CD8-positive, alpha-beta T cell (primary cell): ENCODE measurements at places on chromosomes 12 and 14.

- no peak for DNase-seq
Measured at GRCh38 chr12:101759396-101760047, 20.3 kb upstream of the SYCP3 start.

DNA sequence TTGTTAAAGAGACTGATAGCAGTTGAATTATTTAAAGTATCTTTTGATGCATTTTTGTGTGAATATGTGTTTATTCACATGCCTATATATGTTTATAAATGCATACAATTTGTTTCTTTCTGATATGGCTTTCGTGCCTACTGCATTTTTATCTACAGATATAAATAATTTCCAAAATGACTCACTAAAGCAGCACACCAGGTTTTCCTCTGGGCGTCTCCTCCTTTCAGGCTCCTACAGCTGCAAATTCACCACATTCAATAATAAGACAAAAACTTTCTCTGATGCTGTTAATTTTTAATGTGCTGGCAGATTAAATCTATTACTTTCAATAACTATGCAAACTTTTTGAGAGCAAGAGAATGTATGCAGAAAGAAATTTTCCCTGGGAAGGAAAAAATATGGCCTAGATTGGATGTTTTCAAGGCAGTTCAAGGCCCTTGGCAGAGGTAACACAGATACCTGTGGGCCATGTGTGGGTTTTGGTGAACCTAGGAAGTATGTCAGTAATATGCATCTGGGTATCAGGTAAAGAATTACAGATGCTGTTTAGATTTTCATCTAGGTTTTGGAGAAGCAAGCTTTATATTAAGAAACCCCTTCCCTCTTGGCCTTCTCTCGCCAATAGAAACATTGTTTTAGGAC is 381.8 kb downstream of the EGLN3 start:
- no peak for DNase-seq

DNA sequence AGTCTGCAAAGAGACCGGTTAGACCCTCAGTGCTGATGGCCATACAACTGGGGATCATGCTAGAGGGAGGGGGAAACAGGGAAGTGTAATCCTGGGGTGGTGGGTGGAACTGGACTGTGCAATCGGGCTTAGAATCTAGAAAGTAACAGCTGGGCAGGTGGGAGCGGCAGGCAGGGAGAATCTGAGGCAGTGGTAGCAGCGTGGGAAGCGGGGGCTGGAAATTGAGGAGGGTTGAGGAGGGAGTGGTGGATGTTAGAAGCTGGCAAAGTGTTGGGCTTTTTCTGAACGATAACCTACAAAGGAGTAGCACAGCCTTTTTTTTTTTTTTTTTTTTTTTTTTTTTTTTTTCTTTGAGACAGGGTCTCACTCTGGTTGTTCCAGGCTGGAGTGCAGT is 3.1 kb upstream of the IGFBP6 start:
- DNase-seq, result no peak

- no peak for DNase-seq
Measured at GRCh38 chr14:90986510-90986909, 73.9 kb downstream of the RPS6KA5 start.

DNA sequence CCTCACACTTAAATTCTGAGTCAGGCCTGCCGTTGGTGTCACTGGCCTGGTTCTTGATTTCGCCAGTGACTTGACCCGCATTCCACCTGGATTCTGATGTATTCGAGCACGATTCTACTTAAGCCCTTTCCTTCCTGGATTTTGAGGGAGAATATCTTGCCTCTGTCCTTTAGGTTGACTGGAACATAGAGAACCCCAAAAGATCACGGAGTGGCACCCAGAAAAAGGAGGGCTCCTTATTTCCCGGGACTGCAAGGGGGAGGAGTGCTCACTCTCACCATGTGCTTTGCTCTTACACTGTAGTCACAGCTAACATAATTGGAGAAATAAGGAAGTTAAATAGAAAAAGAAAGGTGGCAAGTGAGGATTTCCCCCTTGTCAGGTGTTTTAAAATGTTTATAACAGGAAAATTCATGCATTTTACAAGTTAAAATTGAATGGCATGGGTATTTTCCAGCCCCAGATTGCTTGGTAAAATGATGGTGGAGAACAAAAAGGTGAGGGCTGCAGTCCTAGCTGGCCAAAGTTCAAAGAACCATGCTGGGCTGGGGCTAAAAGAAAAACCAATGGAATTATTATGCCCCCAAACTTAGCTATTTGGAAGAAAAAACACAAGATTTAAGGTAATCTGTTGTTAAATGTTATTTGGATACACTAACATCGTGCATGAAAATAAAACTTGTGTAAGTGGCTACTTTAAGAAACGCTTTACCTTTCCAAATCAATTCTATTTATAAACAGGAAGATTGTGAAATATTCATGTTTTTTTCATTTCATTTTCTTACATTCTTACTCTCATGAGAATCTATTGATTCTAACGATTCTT is 8.9 kb downstream of the FOXA1 start:
- no peak for DNase-seq

GRCh38 chr12:92511786-92512185 is 191.0 kb upstream of the PLEKHG7 start:
- DNase-seq, result no peak

DNA sequence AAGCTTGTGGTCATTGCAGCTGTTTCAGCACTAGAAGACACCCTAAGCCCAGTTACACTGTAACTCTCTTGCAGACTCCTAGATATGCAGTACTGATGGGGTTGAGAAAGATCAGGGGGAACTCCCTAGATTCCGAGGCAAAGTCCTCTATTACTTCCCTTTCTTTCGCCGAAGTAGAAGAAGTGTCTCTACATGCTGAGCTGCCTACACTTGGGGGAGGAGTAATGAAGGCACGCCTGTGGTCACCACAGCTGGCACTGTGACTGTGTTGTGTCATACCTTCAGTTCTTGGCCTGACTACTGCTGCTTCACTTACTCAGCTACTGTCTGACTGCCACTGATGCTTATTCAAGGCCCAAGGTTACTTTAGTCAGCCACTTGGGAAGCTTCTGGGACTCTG is 35.1 kb upstream of the RPL10L start:
- no peak for DNase-seq

DNA sequence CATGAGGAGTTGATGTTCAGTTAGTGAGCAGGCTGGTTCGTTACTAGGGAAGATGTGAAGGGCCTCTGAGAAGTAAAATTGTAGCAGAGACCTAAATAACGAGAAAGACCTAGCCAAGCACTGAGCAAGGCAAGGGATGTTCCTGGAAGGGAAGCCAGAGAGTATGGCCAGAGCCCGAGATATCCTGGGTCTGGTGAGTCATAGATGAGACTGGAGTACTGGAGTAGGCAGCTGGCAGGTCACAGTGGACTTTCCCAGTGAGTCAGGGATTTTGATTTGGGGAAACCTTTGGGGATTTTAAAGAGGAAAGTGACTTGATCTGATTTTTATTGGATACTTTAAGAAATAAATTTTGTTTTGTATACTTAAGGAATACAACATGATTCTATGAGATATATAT is 369.0 kb downstream of the DIO2 start:
- DNase-seq, result no peak

DNA sequence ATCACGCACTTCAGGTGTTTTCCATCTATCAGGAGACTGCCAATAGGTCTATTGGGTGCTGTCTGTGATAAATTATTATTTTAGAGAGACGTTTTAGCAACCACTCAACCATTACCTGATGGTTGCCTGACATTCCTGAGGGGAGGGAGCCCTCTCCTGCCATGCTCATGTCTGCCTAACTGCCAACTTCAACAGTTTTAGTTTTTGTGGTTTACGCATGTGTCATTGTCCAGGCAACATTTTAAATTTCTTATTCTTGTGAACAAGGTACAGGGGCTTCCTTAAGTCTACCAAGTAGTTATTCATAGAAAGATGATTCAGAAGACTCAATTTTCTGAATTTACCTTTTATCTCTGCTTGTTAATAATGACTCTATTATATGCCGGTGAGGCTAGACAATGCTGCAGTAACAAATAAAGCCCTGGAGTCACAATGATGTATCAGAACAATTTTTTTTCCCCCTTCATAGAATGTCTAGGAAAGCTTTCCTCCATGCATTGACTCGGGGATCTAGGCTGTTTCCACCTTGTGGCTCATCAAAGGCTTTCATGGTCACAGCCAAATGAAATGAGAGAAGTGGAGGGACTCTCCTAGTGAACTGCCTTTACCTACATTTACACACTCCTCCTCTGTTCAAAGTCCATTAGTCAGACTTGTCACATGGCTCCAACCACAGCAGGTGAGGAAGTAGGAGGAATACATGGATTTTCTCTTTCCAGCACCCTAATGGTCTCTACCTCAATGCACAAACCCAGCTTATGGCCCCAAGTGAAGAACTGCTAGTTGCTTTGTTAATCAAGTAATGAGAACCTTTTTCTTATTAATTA is 225.8 kb downstream of the CRADD start:
- no peak for DNase-seq

DNA sequence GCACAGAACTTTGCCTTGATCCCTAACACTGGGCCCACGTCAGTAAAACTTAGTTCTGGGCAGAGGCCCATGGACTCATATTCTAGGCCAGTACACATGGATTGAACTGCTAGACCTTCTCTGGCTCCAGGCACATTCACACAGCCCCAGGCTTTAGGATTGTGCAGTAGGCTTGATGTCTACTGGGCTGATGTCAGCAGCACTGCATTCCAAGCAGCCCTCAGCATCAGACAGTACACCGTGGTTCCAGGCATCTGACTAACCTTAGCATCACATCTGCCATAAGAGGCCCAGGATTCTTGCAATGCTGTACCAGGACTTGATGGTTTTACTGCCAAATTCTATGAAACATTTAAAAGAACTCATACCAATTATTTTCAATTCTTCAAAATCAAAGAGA is 301.9 kb downstream of the CCER1 start:
- no peak for DNase-seq

- DNase-seq, result no peak
Measured at GRCh38 chr14:81401420-81402122, 1.4 kb upstream of the STON2 start.

GRCh38 chr12:39813776-39814175 is 194.2 kb upstream of the ABCD2 start:
- no peak for DNase-seq
